SW480 (cell line): ENCODE measurements at places on chromosomes 2 and 18.

- no peak for DNase-seq
Observed at GRCh38 chr18:80172056-80172455, 63.0 kb downstream of the ADNP2 start.

GRCh38 chr2:217953011-217953481, 49.7 kb downstream of the TNS1 start:
- DNase-seq = no peak

DNA sequence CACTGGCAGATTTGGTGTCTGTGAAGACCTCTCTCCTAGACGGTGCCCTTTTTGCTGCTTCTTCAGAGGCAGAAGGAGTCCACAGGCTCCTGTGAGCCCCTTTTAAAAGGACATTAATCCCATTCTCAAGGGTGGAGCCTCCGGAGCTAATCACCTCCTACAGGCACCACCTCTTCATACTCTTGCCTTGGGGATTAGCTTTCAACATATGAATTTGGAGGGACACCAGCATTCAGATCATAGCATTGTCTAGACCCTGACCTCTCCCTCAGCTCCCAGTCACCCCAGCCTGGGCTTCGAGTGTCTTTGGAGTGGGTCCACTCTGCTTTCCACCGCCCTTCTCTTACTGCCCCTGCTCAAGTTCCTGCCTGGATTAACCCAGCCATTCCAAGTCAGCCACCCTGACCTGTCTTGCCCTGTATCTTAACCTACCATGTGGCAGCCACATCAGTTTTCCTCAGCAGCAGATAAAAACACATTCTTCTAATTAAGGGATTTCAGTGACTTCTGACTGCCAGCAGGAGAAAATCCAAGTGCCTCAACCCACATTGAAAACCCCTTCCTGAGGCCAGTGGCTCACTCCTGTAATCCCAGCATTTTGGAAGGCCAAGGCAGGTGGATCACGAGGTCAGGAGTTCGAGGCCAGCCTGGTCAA, 6.1 kb upstream of the NCL start:
- no peak for DNase-seq

DNA sequence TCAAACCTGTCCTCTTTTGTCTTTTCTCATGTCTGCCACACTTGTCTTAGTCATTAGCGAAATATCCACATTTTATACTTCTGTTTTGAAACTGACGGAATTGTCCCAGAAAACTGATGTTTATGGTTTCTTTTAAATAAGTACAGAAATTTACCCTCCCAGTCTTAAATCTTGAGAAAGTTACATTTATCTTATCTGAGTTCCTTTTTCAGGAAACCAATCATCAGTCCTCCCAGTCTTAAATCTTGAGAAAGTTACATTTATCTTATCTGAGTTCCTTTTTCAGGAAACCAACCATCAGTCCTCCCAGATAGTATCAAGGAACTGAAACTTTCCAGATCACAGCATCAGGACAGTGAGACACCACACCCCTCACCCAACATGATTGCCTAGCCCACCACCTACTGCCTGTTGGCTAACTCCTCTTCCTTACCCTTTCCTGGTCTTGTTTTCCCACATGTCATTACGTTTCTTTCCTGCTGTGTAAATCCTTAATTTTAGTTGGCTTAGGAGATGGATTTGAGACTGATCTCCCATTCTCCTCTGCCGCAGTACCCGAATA, 247.7 kb downstream of the PTPRM start:
- no peak for DNase-seq

- no peak for DNase-seq
Observed at GRCh38 chr2:62224976-62225375, 29.1 kb downstream of the B3GNT2 start.

GRCh38 chr2:204321910-204322751, 223.1 kb upstream of the PARD3B start:
- peak; percentile 18 for DNase-seq

- peak; percentile 67 for DNase-seq
Observed at GRCh38 chr2:119202610-119203310, 20.9 kb upstream of the STEAP3 start.

- DNase-seq = no peak
Observed at GRCh38 chr18:63177259-63177658, 142.3 kb downstream of the BCL2 start.

GRCh38 chr18:53380063-53380639, 844.3 kb downstream of the MBD2 start:
- DNase-seq = peak; percentile 12

- DNase-seq = peak; percentile 98
Observed at GRCh38 chr2:68908392-68908970, 37.3 kb upstream of the BMP10 start.

DNA sequence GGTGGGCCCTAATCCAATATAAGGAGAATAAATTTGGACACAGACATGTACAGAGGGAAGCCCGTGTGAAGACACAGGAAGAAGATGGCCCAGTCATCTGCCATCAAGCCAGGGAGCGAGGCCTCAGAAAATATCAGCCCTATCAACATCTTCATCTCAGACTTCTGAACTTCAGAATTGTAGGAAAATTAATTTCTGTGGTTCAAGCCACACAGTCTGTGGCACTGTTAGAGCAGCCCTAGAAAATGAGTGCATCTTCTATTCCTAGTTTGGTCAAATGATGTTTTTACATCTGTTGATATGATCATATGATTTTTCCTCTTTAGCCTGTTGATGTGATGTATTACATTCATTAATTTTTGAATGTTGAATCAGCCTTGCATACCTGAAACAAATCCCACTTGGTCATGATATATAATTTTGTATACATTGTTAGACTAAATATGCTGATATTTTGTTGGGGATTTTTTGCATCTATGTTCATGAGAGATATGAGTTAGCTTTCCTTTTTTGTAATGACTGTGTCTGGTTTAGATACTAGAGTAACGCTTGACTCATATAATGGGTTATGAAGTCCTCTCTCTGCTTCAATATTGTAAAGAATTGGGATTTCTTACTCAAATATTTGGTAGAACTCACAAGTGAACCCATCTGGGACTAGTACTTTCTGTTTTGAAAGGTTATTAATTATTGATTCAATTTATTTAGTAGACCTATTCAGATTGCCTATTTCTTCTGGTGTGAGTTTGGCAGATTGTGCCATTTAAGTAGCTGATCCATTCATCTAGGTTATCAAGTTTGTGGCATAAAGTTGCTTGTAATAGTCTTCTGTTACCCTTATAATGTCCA, 451.4 kb downstream of the EIPR1 start:
- DNase-seq = no peak

- no peak for DNase-seq
Observed at GRCh38 chr2:1736997-1737480, 7.3 kb downstream of the PXDN start.

DNA sequence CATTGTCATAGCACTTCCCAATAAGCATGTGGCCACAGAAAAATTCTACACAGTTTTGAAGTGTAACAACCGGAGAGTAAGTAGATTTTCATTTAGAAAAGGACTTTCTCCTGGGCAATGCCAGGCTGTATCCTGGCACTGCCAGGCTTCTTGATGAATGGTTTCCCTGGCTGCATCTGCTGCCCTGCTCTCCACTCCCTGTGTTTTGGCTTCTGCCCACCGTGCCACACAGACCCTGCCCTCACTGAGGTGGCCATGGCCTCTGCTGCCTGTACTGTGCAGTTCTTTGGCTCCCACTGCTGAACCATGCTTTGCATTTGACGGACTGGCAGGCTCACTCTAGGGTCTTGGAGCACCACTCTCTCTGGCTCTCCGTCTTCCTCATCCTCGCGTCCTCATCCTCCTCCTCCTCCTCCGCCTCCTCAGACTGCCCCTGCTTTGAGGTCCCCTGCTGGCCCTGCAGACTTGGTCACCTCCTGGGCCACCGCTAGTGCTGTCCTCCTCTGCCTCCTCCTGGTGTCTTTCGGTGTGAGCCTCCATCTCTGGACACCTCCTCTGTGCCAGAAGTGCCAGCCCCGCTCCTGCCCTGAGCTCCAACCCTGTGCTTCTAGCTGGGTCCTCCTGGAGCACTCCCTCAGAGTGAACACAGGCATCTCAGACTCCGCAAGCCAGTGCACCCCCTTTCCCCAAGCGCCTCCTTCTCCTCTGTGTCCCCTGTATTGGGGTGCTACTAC, 45.9 kb upstream of the CNGA3 start:
- no peak for DNase-seq

- no peak for DNase-seq
Observed at GRCh38 chr18:48592540-48593171, 53.8 kb downstream of the CTIF start.

DNA sequence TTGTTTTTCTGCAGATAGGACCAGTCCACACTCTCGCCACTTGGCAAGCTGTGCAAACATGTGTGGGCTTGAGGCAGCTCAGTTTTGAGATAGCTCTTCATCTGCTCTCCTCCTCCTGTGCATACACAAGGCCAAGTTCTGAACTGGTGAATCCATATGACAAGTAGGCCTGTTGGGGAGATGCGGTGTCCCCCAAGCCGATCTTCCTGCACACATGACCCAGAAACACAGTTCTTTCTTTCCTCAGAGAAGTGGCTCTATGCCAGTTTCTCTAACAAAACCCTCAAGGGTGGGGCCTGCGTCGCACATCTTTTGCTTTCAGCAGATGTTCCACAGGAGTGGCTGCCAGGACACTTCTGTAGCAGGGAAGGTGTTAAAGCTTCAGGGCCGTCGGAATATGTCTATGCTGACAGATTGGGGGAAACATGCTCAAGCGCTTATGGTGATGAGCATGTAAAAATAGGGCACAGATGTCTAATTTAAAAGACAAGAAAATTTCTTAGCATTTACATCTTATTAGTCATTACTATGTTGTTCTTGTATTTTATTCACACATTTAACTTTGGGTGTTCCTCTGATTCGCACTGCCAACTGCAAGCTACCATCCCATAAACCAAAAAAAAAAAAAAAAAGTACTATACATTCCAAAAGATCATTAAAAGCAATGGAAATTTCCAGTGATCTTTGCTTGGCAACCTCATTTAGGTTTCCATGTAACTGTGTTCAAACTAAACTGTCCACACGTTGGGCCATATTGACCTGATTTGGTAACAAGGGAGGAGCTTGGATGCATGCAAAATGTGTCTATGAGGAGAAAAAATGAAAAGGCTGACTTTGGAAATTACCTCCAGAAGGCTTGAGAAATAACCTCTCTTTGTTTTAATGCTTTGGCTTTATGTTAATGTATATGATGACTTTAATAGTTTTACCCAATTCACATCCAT, 1055.5 kb upstream of the KLHL29 start:
- DNase-seq = no peak

DNA sequence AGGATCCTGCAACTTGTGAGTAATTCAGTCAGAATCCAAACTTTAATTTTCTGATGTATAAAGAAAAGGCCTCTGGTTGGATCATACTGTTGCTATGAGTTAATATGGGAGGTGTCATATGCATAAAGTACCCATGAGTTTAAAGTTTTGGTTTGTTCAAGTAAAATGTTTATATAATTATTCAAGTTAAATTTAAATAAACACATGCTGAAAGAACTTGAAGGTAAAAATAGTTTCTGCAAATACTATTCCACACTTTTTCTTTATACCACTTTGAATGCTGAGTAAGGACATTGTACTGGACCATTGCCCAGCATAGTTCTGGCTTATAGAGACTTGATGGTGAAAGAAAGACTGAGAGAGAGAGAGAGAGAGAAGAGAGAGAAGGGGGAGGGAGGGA, 30.7 kb downstream of the PKP4 start:
- DNase-seq = no peak

DNA sequence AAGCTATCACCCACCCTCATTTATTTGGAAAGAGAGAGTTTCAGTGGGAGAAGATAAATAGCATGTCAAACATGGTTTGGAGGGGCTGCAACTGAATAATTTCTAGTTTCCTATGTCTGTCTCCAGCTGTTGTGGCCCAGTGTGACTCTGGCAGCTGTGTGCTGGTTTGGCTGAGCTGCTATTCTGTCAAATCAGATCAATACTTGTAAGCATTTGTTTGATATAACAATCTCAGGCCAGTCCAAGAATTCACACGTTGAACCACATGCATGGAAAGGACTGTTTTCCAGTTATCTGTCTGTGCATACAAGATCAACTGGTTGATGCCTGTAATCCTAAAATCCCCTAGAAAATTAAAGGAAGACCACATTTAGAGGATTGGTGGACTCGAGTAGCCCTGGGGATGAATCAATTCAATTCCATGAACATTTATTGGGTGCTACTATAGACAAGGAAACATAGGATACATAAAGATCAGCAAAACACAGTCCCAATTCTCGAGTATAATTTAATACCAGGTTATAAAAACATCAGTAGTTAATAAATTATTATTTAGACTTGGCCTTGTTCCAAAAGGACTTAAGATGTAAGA, 209.0 kb upstream of the PARD3B start:
- no peak for DNase-seq
